ENCODE measurements at places on chromosomes 7 and 10.

GRCh38 chr7:956031-956430 is 1.6 kb upstream of the ADAP1 start:
- DNase-seq: no peak

DNA sequence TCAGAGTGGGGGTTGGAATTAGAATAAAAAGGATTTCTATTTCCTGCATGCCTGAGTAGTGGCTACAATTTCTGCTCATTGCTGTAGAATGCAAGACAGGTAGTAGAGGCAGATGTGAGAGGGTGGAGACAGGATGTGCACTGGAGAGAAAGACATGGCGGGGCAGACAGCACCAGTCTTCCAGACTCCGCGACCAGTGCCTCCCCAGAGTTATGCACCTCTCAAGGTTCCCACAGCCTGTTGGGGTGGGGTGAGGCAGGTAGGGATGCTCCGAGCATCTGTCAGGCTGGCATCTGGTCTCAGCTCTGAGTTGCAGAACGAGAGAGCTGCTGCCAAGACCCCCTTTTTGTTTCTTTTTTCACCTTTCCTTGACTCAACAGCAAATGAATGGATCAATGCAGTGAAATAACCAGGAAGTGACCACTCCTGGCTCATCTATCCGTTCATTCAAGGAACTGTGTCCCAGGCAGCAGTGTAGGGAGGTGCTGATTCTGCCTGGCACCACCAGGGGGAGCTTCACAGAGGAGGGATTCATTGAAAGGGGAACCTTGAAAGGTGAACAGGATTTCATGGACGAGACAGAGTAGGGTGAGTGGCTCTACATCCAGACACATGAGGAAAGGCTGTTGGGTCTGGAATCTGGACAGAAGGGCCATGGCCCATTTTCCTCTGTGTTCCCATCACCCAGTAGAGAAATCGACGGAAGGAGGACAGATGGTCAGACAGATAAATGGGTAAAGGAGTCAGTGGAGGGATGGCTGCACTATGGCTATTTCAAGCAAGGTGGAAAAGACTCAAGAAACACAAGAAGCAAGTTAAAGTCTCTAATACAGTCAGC is 17.2 kb upstream of the SLC18A3 start:
- no peak for DNase-seq

DNA sequence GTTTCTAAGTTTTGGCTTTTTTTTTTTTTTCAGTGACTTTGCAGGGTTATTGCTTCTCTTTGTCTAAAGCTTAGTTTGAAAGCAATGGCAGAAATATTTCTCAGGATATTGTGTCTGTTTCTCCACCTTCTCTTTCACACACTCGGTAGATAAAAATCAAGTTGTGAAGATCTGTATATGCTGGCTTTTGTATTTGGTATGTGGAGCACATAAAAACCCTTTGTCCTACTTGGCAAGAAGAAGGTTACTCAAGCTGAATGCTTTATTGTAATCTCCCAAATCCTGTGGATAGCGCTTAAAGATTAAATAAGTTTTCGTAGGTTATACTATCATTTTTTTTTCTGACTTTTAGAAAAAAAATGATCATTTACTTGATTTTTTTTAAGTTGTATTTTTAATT is 172.4 kb downstream of the CDCA7L start:
- no peak for DNase-seq

GRCh38 chr10:65945061-65945460 is 980.8 kb upstream of the LRRTM3 start:
- DNase-seq: no peak

GRCh38 chr7:7434329-7434728 is 101.3 kb downstream of the COL28A1 start:
- no peak for DNase-seq

GRCh38 chr10:79061441-79062315 is 7.1 kb upstream of the ZMIZ1 start:
- no peak for DNase-seq

DNA sequence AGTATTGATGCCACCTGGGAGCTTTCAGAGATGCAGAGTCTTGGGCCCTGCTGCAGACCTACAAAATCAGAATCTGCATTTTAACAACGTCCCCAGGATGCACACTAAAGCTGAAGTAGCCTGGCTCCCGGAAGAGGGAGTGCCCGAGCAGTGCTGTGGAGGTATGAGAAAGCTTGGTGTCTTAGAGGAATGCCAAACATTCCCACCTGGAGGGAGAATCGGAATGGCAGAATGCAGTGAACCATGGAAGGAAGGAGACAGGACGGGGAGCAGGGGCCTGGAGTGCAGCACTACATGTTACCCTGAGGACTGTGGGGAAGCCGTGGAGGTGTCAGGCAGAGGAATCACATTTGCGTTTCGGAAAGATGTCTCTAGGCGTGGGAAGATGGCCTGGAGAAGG is 90.9 kb downstream of the AOAH start:
- no peak for DNase-seq

GRCh38 chr10:122531939-122532338 is 28.6 kb upstream of the DMBT1 start:
- DNase-seq: no peak

GRCh38 chr10:42997849-42998165 is 79.1 kb upstream of the RET start:
- DNase-seq: no peak

DNA sequence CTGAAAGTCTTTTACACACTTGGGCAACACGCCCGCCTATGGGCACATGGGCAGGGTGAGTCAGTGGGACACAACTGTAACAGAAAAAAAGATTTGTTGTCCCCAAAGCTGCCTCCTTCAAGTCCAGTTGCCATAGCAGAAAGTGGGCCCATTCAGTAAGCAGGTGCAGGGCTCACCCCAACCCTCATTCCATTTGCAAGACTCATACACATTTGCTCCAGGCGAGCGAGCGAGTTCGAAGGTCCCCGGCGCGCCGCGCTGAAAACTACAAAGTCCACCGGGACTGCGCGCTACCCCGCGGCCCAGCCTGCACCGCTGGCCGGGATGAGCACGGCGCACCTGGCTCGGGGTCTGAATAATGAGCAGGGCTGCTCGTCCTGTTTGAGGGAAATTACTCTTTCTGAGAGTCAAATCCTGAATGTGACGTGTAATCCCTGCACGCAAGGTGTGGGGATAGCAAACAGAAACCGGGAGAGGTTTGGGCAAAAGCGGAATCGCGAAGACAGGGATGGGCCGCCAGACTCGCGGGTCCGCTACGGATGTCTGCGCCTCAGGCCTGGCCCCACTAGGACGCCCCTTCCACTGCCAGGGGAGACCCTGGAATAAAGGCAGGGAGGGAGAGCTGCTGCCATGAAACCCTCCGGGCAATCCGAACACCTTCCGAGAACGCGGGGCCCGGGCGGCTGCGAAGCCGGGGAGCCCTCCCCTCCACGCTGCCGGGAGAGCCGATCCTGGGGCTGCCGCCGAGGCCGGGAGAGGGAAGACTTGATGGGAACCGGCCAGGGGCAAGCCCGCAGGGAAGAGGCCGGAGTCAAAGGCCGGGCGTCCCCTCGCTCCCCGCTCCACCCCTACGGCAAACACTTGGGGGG is 982 bp downstream of the COBL start:
- no peak for DNase-seq

- peak; percentile 2 for DNase-seq
These were observed 699.3 kb downstream of the INHBA start for GRCh38 chr7:41003611-41003940.

Measured in SW 1271 (cell line).